ENCODE measurements at places on chromosomes 12 and 14.

DNA sequence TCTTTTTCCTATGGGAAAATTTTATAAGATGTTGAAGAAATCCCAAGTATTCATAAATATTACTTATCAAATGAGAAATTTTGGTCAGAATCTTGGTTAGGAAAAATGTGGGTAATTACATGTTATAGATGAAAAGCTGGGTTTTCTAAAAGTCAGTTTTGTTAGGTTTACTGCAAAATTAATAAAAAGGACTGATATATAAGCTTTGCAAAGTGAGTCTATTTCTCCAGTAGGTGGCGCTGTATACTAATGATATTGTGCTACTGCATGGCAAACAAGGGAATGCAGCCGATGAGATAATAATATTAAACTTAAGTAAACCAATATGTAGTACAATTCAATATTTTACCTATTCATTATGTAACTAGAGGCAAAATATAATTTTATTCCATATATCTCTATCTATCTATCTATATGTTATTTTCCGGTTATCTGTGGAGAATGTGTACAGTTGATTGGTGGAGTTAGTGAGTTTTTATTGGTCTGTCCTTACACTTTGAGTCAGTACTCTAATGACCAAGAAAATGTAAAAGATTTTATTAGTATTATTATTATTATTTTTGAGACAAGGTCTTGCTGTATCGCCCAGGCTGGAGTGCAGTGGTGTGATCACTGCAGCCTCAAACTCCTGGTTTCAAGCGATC lies 32.9 kb downstream of the MIPOL1 start:
- H3K4me3 ChIP-seq: no peak overlapping the region
- peak; percentile 40 for DNase-seq
- no peaks in the 10 kb centered on the region for H3K36me3 ChIP-seq
- no peaks in the 10 kb centered on the region for H3K27me3 ChIP-seq

- H3K4me1 ChIP-seq: peaks cover 4% of the 10 kb centered on the region
- no peak overlapping the region for H3K4me3 ChIP-seq
- no peak for DNase-seq
- H3K36me3 ChIP-seq: no peaks in the 10 kb centered on the region
These were observed 39.6 kb downstream of the PRKCH start for GRCh38 chr14:61360796-61361525.

DNA sequence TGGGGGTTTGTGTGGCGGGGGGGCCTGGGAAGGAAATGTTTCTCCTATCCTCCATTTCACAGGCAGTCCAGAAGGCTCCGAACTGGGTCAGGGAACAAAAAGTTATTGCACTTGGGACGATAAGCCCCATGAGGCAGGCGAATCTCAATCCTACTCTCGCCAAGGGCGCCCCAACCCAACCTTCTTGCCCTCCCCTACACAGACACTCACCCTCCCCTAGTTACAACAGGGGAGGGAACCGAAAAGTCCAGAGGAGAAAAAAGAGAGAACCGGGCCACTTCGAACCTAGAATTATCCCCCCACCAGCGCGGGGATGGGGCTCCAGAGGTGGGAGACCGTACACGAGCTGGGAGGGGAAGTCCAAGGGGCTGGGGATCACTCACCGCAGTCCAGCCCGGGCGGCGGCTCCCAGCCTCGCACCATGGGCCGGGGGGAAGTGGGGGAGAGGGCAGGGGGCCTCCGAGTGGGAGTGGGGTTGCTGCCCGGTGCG lies 357 bp downstream of the HOMEZ start:
- peaks cover 5% of the 10 kb centered on the region for H3K27me3 ChIP-seq
- peak overlapping the region; percentile 91 for H3K4me3 ChIP-seq
- H3K4me1 ChIP-seq: peaks cover 16% of the 10 kb centered on the region

GRCh38 chr12:128240745-128241144 lies 26.2 kb upstream of the TMEM132C start:
- H3K27ac ChIP-seq: no peak overlapping the region
- H3K4me3 ChIP-seq: no peak overlapping the region
- no peaks in the 10 kb centered on the region for H3K4me1 ChIP-seq
- no peaks in the 10 kb centered on the region for H3K27me3 ChIP-seq
- DNase-seq: no peak
- H3K36me3 ChIP-seq: no peaks in the 10 kb centered on the region

GRCh38 chr14:101379842-101380241 lies 181.5 kb upstream of the DIO3 start:
- H3K4me3 ChIP-seq: no peak overlapping the region
- H3K4me1 ChIP-seq: no peaks in the 10 kb centered on the region
- no peak for DNase-seq
- no peaks in the 10 kb centered on the region for H3K36me3 ChIP-seq

GRCh38 chr14:78143489-78144145 lies 26.6 kb upstream of the NRXN3 start:
- H3K4me3 ChIP-seq: no peak overlapping the region
- DNase-seq: peak; percentile 83
- H3K4me1 ChIP-seq: peaks cover 5% of the 10 kb centered on the region

DNA sequence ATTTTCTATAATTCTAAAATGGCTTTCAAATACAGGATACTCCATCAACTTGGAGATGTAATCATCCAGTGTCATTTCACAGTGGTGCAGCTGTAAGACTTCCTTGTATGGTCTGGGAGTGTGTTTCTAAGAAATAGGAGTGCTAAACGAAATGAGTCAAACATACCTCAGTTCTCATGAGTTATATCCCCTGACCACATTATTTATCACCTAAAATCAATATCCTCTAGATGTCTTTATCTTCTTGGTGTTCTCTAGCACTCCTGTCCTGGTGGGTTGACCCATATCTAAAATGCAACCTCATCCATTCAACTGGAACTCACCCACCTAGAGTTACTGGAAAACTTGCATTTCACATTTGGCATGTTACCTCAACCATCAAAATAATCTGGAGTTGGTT lies 33.2 kb downstream of the TMEM30B start:
- H3K4me3 ChIP-seq: no peak overlapping the region
- H3K27me3 ChIP-seq: no peaks in the 10 kb centered on the region
- H3K36me3 ChIP-seq: no peaks in the 10 kb centered on the region
- peak; percentile 97 for DNase-seq
- peak overlapping the region; percentile 41 for H3K27ac ChIP-seq

DNA sequence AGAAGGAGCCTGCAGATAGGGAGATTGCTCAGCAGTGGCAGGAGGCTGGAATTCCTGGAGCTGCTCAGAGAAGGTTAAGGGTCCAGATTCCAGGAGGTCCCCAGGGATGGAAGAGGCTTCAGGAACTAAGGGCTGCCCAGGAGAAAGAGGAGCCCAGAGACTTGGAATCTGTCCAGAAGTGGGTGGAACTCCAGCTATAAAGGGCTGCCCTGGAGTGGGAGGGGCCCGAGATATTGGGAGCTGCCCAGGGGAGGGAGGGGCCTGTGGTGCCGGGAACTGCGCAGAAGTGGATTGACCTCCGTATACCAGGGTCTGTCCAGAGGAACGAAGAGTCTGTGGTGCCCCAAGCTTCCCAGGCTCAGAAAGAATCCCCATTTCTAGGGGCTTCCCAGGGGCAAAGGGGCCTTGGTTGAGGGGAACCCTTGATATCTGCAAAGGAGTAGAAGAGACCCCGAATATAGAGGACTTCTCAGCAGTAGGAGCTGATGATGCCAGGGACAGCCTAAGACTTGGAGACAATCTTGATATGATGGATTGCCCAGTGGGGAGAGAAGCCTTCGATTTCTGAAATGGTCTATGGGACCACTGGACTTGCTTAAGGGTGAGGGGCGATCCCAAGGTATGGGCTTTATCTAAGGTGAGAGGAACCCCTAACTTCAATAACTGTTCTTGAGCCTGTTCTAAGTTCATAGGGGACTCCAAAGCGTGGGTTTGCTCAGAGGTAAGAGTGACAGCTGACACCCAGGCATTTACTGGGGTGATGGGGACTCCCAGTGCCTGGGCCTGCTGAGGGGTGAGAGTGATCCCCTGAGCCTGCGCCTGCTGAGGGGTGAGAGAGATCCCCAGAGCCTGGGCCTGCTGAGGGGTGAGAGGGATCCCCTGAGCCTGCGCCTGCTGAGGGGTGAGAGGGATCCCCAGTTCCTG lies 45.0 kb downstream of the FAM186A start:
- no peaks in the 10 kb centered on the region for H3K27me3 ChIP-seq
- no peak overlapping the region for H3K4me3 ChIP-seq
- H3K27ac ChIP-seq: no peak overlapping the region
- no peaks in the 10 kb centered on the region for H3K4me1 ChIP-seq
- no peak for DNase-seq

- no peaks in the 10 kb centered on the region for H3K36me3 ChIP-seq
- no peak overlapping the region for H3K27ac ChIP-seq
- no peaks in the 10 kb centered on the region for H3K4me1 ChIP-seq
- peaks cover 25% of the 10 kb centered on the region for H3K27me3 ChIP-seq
These were observed 41.1 kb downstream of the SPTB start for GRCh38 chr14:64838656-64839055.

- no peaks in the 10 kb centered on the region for H3K36me3 ChIP-seq
- no peak for DNase-seq
These were observed 26.2 kb downstream of the TMEM30B start for GRCh38 chr14:61254808-61255526.

GRCh38 chr14:73143003-73143402 lies 6.7 kb downstream of the PSEN1 start:
- DNase-seq: no peak
- no peaks in the 10 kb centered on the region for H3K36me3 ChIP-seq
- H3K4me3 ChIP-seq: no peak overlapping the region
- no peak overlapping the region for H3K27ac ChIP-seq
- peaks cover 8% of the 10 kb centered on the region for H3K4me1 ChIP-seq
- no peaks in the 10 kb centered on the region for H3K27me3 ChIP-seq

DNA sequence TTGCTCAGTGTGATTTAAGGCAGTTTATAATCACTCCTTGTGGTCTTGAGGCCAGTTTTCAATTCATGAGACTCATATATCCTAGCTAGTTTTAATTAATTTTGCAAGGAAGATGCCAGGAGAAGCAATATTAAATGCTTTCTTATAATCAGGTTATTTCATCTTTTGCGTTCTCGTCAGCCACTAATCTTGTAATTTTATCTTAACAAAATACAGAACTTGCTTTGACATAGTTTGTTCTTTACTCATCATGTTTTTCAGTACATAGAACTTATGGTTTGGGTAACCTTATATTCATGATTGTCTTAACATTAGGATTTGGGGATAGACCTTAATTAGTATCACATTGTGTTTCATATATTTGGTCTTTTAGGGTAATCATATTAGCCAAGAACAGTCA lies 76.0 kb downstream of the LIN52 start:
- H3K4me1 ChIP-seq: no peaks in the 10 kb centered on the region
- H3K36me3 ChIP-seq: no peaks in the 10 kb centered on the region
- H3K4me3 ChIP-seq: no peak overlapping the region
- H3K27ac ChIP-seq: no peak overlapping the region
- no peaks in the 10 kb centered on the region for H3K27me3 ChIP-seq

- no peaks in the 10 kb centered on the region for H3K36me3 ChIP-seq
- H3K4me3 ChIP-seq: no peak overlapping the region
- H3K4me1 ChIP-seq: no peaks in the 10 kb centered on the region
- DNase-seq: peak; percentile 28
- H3K27ac ChIP-seq: no peak overlapping the region
These were observed 148.0 kb downstream of the SLC38A4 start for GRCh38 chr12:46677749-46678148.

DNA sequence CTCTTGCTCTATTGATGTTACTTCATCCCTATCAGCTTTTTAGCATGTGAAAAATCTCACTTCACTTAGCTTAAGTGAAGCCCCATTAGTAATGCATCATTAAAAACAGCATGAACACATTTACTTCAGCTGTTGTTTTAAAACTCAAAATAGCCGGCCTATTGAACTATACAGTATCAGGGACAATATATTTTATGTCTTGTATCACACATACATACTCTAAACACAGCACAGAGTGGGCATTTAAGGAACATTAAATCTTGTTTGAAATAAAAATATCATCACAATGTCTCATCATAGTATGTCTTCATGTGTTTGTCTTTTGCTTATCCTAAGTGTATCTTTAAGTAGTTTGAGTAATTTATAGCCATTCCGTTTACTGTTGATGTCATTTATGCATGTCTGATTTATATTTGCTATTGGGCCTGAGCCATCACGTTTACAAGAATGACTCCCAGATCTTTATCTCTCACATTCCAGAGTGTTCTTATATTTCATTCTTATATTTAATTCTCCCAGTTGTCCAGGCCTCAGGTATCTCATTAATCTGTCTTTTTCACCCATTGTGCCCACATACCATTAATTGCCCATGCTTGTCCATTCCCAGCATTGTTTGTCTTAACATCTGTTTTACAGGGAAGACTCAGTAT lies 57.5 kb downstream of the ARHGAP5 start:
- DNase-seq: peak; percentile 59
- H3K4me1 ChIP-seq: peaks cover 3% of the 10 kb centered on the region
- H3K4me3 ChIP-seq: no peak overlapping the region

DNA sequence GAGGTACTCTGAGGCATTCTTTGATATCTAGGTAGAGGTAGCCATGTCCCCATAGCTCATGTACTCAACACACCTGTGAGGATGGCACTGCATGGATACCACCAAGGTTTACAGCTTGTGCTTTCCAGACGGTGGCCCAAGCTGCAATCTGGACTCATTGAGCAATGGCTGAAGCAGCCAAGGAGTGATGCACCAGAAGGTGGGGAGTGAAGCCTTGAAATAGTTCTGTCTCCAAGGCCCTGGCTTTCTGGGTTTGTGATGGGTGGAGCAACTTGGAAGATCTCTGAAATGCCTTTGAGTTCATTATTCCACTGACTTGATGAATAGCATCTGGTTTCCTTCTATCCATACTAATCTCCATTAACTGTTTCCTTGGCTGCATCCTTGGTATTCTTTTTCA lies 290.0 kb upstream of the NOVA1 start:
- H3K4me3 ChIP-seq: no peak overlapping the region
- no peak overlapping the region for H3K27ac ChIP-seq
- H3K4me1 ChIP-seq: no peaks in the 10 kb centered on the region
- H3K27me3 ChIP-seq: no peaks in the 10 kb centered on the region

DNA sequence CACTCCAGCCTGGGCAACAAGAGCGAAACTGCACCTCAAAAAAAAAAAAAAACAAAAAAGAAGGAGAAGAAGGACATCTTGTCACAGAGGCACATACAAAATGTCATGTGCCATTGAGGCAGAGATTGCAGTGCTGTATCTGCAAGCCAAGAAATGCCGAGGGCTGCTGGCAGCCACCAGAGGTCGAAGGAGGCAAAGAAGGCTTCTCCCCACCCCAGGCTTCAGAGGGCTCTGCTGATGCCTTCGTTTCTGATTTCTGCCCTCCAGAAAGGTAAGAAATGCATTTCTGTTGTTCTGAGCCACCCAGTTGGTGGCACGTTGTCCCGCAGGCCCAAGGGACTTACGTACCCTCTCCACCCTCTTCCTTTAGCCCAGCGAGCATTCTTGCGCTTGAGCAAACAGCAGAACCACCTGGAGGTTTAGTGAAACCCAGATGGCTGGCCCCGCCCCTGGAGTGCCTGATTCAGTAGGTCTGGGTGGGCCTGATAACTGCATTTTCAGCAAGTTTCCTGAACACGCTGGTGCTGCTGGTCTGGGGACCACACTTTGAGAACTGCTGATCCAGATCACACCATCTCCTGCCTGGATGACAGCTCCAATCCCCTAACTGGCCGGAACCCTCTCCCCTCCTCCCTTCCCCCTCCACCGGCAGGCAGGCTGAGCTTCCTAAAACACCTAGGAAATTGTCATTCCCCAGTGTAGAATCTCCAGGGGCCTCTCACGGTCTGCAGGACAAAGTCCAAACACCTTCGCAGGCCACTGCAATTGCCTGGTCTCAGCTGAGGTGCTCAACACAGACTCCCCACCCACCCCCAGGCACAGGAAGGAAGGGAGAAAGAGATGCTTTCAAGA lies 21.1 kb upstream of the SCARB1 start:
- H3K4me3 ChIP-seq: no peak overlapping the region
- no peaks in the 10 kb centered on the region for H3K27me3 ChIP-seq
- no peaks in the 10 kb centered on the region for H3K36me3 ChIP-seq
- no peak for DNase-seq
- no peak overlapping the region for H3K27ac ChIP-seq
- no peaks in the 10 kb centered on the region for H3K4me1 ChIP-seq
